SW 1271 (cell line): ENCODE measurements at places on chromosomes 3 and 15.

DNA sequence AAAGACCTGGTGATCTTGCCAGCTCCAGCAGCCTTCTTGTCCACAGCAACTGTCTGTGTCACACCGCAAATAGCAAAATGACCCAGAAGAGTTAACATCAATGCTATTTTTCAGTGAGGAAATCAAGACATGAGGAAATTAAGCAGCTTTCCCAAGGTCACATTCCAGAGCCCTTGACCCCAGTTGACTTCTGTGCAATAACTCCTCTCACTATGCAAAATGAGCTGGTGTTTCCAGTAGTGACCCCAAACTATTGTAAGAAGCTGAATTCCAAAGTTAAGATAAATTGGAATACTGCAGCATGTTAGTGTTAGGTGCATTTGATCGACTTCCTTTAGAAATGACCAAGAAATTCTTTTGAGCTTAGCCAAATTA, 172.8 kb upstream of the SNTN start:
- no peak for DNase-seq

GRCh38 chr3:30102356-30102755, 504.0 kb upstream of the TGFBR2 start:
- DNase-seq, result no peak

- no peak for DNase-seq
Measured at GRCh38 chr3:116276675-116277074, 168.6 kb downstream of the LSAMP start.

GRCh38 chr3:123705488-123706285, 120.8 kb upstream of the HACD2 start:
- no peak for DNase-seq

GRCh38 chr15:63715818-63716217, 117.9 kb downstream of the HERC1 start:
- no peak for DNase-seq

- no peak for DNase-seq
Measured at GRCh38 chr3:72924055-72924454, 36.2 kb downstream of the GXYLT2 start.

DNA sequence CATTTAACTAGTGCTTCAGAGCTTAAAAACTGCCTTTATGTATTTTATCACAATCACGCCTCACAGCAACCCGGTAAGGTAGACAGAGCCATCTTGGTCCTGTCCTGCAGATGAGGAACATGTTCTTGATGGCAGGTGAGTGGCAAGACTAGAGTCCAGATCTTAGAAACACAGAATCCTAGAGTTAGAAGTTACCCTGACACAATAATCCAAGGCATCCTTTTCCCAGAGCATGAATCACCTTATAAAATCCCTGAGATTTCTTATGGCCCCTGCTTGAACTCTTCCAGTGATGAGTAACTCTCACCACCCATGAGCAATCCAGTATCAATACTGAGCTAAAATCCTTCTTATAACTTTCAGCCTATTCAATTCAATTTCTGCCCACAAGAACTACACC, 16.9 kb downstream of the POPDC2 start:
- no peak for DNase-seq

- DNase-seq, result no peak
Measured at GRCh38 chr15:38112406-38112805, 140.2 kb upstream of the SPRED1 start.

DNA sequence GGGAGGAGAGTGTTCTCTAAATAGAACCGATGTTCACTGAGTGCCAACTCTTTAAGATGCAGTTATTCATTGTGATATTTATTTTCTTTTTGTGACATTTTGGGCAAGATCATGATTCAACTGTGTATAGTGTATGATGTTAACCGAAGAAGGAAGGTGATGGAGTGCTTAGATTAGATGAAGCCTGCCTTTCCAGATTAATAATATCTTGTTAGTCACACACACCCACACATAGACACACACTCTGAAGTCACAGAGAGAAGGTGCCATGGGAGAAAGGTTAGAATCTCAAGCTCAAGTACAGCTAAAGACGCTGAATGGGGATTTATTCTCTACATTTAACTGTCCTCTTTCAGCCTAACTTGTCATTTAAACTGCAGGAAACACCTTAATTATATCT, 77.0 kb downstream of the SLC9A9 start:
- no peak for DNase-seq

DNA sequence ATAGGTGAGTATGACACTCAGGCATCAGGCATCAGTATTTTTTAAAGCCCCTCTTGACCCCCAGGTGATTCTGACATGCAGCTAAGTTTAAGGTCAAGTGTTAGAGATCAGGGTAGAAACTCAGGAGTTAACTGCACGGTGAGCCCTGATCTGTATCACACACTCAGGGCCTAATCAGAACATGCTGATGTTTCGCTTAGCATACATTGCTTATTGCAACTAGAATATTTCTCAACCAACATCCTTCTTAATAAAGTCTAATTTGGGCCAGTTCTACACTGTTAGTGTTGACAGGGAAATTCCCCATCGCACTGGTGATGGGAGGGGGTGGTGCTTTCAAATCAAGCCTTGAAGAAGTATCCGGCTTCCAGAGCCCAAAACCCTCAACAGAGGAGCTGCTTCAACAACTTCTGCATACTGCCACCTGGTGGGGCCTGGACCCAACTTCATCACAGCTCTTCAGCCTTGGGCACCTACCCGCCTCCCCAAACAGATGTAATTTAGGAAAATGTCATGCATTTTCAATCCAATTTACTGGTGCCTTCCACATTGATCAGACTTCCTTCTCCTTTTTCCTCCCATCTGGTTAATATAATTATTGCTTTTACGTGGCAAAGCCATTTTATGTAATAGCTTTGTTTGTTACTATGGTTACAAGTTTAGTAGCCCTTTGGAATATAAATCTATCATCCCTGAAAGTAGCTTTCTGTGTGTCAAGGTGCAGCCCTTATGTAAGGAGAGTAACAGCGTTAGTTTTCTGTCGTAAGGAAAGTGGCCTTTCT, 312.2 kb downstream of the RORA start:
- peak; percentile 38 for DNase-seq

DNA sequence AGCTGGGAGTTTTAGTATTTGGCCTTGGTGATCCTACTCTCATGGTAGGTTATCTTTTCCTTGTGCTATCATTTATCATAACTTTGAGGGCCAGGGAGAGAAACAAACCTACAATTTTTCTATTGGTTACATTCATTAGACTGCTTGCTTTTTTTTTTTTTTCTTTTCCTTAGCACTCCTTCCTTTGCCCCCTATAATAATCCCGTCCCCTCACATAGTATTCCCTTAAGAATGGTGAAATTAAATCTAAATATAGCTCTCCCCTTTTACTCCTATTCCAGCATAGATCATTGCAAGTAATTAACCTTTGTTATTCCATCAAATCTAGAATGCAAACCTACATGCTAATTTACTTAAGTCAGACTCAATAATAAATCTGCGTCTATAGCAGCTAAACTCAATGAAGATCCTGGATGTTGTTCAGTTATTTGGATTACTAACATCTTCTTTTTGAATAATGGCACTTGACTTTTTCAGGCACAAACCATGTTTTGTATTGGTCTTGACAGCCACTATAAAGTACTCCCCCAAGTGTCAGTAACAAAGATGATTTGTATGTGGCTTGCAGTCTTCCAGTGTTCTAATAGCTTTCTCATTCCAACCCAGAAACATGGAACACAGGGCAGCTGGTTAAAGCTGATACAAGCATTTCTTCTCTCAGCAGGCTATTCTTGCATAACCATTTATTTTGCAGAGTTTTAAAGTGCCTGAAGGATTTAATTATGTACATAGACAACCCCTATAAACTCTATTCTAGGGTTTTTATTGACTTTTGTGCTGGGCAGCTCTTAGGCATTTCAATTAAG, 420.6 kb downstream of the MECOM start:
- no peak for DNase-seq

- DNase-seq, result peak; percentile 34
Measured at GRCh38 chr3:24185738-24186384, 240.8 kb downstream of the NR1D2 start.

GRCh38 chr15:88493844-88494243, 26.3 kb downstream of the MRPS11 start:
- DNase-seq, result no peak

DNA sequence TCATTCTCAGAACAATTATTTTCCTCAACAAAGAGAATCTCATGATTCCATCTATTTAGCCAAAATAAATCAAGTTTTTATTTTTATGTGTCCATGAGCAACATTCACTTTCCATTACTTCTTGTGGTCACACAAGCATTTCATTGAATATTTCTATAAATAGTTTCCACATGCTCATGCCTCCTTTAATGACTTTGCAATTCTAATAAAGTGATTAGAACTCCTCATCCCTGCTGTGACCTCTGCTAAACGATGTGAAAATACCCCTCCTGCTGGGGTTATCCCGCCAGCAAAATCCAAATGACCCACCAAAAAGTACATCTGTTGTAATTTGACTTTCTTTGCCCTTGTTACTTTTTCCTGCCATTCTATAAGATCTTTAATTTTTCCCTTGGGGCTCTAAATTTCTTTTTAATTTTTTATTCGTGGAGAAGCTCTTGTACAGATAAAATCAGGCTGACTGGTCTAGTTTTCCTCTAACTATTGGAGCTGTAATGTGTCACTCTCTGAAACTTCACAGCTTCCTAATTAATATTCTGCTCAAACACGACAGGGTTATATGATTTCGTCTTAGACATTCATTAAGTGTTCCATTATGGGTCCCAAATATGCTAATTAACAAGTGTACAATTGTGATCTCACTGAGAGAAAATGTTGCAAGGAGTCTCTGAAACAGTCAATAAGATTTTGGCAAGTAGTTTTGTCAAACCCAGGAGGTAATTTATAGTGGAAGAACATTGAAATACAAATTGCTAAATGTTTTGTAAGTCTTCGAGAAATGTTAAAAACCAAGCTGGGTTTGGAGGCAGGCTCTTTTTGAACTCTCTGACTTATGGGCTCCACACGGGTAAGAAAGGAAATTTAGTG, 533.1 kb upstream of the NAALADL2 start:
- DNase-seq, result no peak

GRCh38 chr3:71244153-71244825, 339.2 kb downstream of the FOXP1 start:
- no peak for DNase-seq

GRCh38 chr15:83833569-83833968, 179.6 kb downstream of the ADAMTSL3 start:
- no peak for DNase-seq

DNA sequence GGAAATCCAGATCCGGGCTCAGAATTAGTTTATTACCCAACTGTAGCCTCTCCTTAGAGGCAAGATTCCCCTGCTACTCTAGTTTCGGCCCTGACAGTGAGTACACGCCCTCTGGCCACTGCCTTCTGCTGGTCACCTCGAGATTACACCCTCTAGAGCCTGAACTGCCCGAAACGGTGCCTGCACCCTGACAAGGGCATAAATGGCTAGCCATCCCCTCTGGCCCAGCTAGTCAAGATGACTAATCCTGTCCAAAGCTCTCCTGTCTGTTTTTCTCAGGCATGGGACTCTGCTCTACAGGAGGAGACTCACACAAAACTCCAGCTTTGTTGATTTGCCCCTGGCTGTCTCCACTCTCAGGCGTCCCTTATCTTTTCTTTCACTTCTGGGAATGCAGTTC, 150.5 kb upstream of the UBE2E2 start:
- no peak for DNase-seq

DNA sequence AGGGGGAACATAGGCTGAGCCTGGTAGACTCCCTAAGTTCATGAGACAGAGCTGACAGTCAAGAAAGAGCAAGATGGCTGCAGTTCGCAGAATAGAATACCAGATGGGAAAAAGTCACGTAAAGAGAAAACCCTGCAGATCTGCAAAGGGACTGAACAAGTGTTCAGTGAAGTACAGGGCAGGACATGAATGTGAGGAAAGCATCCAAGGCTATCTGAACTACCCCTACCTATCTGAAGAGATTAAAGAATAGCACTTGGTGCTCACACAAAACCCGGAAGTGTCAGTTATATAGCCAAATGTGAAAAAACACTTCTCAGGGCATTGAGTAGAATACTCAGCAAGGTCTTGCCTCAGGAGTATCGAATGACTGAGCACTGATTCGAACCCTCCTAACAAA, 44.0 kb downstream of the GOLGB1 start:
- DNase-seq, result no peak

GRCh38 chr15:82799183-82799841, 6.6 kb downstream of the FSD2 start:
- no peak for DNase-seq

GRCh38 chr15:60912984-60913697, 316.0 kb downstream of the RORA start:
- DNase-seq, result no peak

DNA sequence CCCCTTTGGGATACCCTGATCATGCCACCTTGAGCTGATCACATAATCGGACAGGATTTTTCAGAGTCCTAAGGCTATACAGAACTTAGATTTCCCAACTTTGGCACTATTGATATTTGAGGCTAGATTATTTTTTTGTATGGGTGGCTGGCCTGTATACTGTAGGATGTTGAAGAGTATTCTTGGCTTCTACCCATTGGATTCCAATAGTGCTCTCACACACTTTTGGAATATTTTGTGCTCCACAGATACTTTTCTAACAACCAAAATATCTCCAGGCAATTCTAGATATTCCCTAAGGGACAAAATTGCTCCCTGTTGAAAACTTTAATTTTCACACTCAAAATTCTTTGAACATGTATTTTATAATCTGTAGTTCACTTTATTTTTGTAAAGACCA, 125.1 kb downstream of the ABI3BP start:
- DNase-seq, result no peak

DNA sequence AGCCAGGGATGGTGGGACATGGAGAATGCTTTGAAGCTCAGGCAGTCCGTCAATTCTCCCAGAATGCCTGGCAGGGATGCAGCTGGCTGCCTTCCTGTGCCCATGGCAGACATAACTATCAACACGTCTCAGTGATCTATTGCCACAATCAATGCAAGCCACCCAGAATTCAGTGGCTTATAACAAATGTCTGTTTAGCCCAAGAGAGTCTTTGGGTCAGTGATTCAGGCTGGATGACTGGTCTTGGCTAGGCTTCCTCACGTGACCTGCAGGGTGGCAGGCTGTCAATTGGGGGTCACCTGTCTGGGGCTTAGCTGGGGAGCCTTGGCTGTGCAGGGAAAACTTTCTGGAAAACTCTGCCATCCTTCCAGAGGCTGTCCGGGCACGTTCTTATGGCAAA, 213.1 kb upstream of the LRRFIP2 start:
- no peak for DNase-seq
